ENCODE measurements at places on chromosomes 3 and 15.

GRCh38 chr3:76063019-76063418 lies 277.7 kb upstream of the ZNF717 start:
- ATAC-seq, result no peak

GRCh38 chr3:151504606-151505005 lies 43.7 kb upstream of the IGSF10 start:
- no peak for ATAC-seq

DNA sequence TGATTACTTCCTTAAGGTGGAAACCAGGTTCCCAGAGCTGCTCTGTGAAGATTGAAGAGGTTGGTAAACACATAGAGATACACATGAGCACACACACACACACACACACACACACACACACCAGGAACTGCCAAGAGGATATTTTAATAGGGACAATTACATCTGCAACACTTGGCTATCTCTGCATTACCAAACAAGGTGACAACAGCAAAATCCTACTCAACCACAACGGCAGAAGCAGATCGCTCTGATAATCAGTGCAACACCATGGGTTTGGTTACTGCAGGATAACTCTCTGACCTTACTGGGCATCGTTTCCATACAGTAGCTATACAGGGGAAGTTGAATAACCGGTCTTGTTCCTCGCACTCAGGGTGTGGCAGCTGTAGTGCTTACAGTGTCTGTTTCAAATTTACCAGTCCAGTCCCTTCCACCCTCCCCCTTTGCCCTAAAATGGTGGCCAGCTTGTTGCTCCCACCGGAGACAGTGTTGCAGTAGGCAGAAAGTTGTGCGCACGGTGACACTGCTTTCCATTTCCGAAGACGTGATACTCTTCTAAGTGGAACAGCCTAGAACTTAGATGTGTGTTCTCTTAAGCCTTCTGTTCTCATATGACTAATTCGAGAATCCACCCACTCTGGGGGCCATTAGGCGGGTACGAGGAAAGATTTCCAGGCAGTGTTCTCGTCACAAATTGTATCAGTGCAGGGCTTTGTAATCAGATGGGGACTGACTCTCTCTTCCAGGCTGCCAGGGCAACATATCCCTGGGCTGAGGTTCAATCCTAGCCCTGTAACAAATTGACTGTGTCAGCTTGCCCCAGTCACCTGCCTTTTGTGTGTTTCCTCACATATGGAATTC lies 176.2 kb downstream of the P3H2 start:
- ATAC-seq, result no peak

GRCh38 chr3:30548600-30548999 lies 57.8 kb upstream of the TGFBR2 start:
- ATAC-seq, result peak; percentile 59

- peak; percentile 39 for ATAC-seq
Measured at GRCh38 chr3:71064291-71064955, 519.1 kb downstream of the FOXP1 start.

- ATAC-seq, result no peak
Measured at GRCh38 chr3:41602121-41602520, 359.8 kb downstream of the ULK4 start.

DNA sequence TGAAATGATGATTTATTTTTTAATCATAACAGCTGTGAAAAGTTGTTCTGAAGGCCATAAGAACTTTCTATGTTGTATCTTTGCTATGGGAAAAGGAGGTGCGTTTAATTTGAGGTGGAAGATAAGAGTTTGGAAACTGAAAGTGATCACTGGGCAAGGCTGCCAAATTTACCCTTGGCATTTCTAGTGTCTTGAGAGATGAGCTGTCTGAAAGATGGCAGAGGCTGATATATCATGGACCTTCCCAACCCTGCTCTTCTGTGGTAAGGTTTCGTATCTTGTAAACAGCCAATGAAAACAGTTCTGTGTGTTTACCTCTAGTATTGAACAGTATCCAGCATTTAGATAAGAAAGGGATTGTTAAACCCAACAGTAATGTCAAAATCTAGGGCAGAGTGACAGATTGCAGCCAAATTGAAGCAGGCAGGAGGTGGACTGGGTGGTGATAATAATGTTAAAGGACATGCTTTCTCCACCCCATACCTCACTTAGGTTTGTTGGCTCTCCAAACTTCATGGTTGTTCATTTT lies 15.8 kb upstream of the NFKBIZ start:
- no peak for ATAC-seq

Measured in SK-N-SH treated with all-trans-retinoic acid at 6 μM for 48 hours (cell line).